ENCODE measurements at places on chromosomes 4 and X. TPM values are rescaled to one million over a fixed set of nuclear protein-coding genes. Genes with fewer than 3 reads are reported as not detected.
A peak's percentile ranks its signal among the peaks of the same experiment; 100 is the strongest.

Gene TAF7L
- not detected for total RNA-seq

Gene RELL1
- 24.4 TPM for total RNA-seq

Gene VEGFC
- total RNA-seq: 3.5 TPM

Gene CXCL13
- total RNA-seq: 1.1 TPM

Gene CACNA1F
- total RNA-seq: 1.0 TPM

Gene CLCN4
- total RNA-seq: 1.2 TPM

Gene GAGE13
- not detected for total RNA-seq

Gene GCNA
- total RNA-seq: 0.99 TPM

DNA sequence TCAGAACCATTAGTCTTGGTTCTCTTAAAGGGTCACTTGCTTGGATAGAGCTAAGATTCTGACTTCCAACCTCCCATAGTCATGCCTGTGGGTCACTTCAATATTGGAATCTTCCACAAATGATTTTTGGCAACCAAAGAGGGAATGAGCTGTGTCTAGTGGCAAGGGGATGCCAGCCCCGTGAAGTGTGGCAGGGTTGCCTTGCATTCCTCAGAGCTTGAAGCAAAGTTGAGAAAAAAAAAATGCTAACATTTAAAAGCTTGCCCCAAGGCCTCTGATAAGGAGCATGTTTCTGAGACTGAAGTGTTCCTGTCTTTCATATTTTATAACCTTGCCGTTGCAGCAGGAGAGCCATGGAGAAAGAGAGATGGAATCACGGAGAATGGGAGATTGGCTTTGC lies 120.2 kb downstream of the PAPSS1 start:
- no peak for DNase-seq

GRCh38 chr4:148946271-148946670 lies 504.1 kb upstream of the NR3C2 start:
- no peak for DNase-seq

GRCh38 chr4:143358923-143359643 lies 22.4 kb downstream of the GAB1 start:
- DNase-seq: peak; percentile 85

- no peak for DNase-seq
These were observed 149.4 kb downstream of the EFNB1 start for GRCh38 chrX:68978255-68978654.

GRCh38 chr4:140884431-140885058 lies 128.4 kb upstream of the TBC1D9 start:
- DNase-seq: peak; percentile 41

- no peak for DNase-seq
These were observed 586 bp upstream of the NSG1 start for GRCh38 chr4:4386296-4386735.

DNA sequence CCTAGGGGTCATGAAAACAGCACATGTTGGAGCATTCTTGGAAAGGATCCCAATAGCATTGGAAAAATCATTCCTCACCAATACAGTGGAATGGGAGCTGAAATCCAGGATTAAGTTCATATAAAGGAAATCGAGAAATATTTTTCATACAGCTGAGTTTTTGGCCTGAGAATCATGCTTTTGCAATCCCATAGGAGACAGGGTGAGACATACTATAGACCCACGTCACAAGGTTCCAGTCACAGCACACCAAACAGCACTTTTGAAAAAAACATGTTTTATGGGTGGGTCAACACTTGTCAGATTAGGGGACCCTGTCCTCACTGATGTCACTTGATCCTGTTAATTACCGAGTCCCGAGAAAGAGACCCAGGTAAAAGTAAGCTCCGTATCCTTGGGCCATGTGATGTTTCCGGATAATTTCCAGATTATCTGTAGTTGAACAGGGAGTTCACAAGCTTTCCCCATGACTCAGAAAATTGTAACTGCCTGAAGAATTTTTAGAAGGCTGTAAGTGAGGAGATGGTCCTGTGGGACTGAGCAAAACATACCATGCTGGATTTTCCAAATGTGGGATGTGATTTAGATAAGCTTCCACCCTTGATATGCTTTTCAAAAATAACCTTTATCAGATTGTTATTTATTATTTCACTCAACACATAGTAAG lies 80.9 kb upstream of the TLR3 start:
- DNase-seq: no peak

- DNase-seq: no peak
These were observed 18.5 kb upstream of the KDR start for GRCh38 chr4:55143858-55144257.

DNA sequence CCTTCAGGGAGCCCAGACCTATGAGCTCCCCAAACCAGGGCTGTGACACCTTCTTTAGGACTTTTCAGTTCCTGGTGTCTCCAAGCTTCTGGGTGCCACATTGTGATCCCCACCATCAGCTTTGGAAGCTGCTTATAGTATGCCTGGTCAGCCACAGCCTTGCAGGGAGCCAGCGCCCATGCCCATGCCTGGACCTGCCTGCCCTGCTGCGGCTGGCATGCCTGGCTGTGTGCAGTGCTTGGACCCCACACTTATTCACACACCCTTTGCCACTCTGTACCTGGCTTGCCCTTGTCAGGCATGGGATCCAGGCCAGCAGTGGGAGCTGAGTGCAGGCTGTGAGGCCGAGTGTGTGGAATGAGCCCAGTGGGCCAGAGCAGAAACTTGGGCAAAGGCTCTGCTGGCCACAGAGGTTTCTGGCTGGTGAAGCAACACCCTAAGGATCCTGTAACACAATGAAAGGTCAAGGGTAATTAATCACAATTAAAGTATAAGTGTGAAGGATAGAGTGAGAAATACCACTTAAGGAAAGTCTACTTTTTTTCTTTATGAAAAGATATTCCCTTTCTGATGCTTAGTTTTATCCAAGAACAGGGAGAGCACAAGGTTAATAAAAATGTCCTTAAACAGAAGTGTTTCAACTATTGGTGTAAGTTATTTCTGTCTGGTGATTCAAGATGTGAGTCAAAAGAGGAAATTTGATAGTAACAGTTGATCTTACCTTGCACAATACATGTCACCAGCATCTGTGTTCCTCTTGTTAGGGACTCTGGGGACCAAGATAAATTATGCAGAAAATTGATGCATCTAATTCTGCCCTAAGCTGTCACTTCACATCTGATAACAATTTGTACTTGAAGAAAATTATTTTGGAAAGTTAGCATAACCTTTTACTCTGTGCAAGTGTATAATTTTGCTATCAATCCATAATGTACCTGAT lies 161.8 kb downstream of the FAM47A start:
- DNase-seq: no peak

DNA sequence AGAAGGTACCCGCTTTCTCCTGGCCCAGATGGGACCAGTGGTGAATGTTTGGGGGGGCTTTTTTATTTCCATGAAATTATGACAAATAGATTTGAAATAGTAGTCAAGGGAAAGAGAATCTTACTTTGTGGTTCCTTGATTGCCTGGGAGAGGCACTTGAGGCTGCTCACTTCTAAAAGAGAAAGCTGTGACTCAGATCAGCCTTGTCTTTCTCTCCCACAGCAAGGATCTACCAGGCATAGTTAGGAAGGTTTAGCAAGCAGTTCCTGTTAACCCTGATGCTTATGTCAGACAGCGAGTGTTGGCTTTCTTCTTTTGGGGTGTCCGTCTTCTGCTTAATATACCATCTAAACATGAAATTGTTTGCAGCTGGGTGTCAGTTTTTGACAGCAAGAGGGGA lies 114.5 kb downstream of the TSPAN7 start:
- DNase-seq: no peak

GRCh38 chr4:10343656-10344055 lies 113.6 kb downstream of the ZNF518B start:
- DNase-seq: no peak

DNA sequence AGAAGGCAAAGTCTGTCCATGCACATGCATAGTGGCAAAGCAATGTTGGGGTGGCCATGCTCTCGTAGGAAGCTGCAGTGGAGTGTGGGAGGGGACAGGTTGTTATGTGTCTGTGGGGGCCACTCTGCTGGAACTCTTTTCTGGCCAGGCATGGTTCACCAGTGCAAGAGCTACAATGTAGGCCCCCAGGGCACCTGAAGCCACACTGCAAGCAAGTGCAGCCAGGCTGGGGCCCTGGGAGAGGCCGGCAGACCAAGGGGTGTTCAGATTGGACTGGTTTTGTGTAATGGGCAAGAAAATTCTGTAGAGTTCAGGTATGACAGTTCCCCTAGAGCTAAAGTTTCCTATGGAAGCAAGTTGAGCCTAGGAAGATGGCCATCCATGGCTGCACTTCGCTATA lies 97.0 kb upstream of the ZC4H2 start:
- no peak for DNase-seq

- DNase-seq: no peak
These were observed 281.9 kb downstream of the PTTG2 start for GRCh38 chr4:38242101-38242500.

DNA sequence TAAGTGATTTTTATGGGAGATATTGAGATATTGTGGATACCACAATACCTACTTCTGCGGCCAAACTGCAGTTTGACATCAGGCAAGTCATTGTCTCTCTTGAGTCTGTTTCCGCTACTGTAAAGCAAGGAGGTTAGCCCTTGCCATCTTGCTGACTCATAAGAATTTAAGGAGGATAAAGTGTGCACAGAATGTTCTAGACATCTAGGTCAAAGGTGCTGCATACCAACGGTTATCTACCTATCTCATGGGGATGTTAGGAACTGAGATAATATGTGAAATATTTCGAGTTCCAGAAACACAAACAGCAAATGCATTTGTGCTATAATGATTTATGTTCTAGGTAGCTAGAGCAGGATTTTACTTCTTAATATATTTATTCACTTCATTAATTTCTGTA lies 211.5 kb upstream of the NR3C2 start:
- no peak for DNase-seq

DNA sequence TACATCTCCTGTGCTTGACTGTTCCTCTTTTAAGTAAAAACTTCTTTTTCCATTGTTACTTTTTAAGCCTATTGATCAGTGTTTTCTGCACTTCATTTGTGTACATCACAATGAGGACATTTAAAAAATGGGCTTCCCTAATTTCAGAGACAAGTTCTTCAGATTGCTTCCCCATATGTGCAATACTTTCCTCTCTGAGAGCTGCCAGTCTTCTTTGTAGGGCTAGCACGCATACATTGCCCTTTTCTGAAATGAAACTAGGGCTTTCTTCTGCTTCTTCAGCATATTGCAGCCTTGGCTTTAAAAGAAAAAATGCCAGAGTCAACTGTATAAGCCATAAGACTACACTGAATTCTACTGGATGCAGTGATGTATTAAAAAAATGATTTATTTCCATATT lies 37.8 kb downstream of the FAT4 start:
- DNase-seq: no peak

- DNase-seq: no peak
These were observed 18.6 kb upstream of the RAP1GDS1 start for GRCh38 chr4:98242538-98242937.

DNA sequence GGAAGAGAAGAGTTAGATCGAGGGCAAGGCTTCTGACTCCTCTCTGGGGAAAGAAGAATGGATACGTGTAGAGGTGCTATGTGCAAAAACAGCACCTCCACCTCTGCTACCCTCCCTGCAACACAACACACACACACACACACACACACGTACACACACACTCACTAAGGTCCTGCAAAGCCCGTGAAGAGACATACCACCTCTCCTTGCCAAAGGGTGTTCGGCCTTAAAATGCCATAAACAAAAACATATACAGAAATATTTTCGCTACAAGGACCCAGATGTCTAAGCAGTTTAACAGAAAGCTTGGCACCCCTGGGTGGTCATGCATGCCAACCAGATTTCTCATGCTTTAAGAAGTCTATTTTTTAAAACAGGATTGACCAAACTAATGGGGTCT lies 1.5 kb downstream of the TIFA start:
- no peak for DNase-seq

DNA sequence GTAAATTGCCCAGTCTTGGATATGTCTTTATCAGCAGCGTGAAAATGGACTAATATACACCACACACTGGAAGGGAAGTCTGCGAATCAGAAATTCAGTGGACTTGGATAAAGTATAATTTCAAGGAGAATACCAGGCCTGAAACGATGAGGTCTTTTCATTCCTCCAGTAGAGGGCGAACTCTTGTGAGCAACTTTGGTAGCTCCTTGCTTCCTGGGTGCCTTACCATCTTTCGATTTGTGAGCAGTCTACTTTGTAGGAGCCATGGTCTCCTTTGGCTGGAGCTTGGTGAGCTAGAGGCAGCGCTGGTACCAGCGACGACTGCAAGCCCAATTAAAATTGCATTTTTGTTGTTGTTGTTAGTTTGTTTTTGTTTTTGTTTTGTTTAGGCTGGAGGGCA lies 791.9 kb downstream of the FAT4 start:
- DNase-seq: no peak

- DNase-seq: no peak
These were observed 72.1 kb upstream of the ETNPPL start for GRCh38 chr4:108834835-108835384.

DNA sequence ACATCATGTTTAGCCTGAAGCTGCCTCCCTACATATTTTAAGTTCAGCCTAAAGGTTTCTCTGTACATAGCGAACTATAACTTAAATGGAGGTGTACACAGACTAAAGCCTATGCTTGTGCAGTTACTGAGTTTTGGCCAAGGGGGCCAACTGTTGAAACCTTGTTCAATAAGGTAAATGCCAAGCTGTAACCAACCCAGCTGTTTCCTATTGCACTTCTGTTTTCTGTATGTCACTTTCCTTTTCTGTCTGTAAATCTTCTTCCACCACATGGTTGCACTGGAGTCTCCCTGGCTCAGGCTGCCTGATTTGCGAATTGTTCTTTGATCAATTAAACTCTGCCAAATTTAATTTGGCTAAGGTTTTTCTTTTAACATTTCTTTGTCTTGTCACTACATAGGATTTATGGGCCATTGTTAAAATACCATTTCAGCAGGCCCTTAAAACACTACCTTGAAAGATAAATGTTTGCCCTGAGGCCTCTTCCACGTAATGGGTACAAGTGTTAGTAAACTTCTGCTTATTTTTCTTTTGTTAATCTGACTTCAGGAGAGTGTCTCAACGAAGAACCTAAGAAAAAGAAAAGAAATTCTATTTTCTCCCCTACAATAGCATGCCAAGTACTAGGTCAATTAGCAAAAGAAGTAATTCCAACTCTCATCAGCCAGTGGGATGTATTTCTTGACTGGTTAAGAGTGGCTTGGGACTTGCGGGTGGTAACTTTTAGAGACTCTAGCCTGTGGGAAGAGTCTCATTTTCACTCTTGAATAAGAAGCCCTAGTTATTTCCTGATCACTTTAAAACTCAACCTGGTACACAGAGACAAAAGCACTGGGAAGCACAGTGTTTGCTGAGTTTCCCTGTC lies 45.7 kb upstream of the PRSS12 start:
- DNase-seq: no peak

DNA sequence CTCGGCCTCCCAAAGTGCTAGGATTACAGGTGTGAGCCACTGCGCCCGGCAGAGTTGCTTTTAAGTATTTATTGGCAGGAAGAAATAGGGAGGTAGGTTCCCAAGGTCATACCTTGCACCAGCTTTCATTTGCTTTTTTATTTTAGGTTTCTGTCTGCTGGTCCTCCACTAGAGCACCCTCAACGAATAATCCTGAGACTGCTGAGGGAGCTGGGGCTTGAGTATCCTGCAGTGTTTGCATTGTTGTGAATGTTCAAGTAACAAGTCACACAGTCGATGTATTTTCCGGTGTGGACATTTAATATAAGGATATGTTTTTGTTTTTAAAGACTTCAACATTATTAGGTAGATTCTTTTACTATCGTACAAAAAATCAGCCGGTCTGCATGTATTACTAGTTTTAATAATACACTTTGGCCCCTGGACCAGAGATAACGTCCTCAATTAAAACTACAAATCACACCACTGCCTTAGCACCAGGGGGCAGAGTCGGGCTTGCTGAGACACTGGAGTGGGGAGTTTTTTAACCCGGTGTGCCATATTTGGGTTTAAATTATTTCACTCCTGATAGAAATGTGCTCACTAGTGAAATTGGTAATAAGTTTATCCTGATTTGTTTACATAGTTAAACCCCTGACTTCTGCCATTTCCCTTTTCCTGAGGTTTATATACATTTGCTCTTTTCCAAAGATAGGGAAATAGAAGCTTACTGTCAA lies 11.6 kb downstream of the SMIM20 start:
- DNase-seq: peak; percentile 47
